ENCODE measurements at places on chromosomes 6 and 20.

GRCh38 chr6:70563530-70563929 is 3.2 kb upstream of the SDHAF4 start:
- DNase-seq = peak; percentile 29

GRCh38 chr20:50762435-50763220 is 31.2 kb downstream of the PARD6B start:
- DNase-seq = peak; percentile 93

DNA sequence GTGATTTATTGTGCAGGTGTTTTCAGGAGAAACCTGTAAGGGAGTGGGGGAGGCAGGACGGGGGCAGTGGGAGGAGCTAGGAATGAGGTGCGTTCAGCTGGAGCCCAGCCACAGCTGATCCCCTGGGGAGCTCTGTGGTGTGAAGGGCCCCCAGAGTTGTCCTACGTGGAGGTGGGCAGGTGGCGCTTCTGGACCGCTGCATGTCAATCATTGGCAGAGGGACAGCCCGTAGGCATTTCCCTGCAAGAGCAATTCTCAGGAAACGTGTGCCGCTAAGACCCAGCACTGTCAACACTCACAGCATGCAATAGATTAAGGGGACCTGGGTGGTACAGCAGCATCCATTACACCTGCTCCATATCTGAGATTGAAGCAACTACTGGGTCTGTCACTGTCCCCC is 88.0 kb downstream of the PRND start:
- no peak for DNase-seq

DNA sequence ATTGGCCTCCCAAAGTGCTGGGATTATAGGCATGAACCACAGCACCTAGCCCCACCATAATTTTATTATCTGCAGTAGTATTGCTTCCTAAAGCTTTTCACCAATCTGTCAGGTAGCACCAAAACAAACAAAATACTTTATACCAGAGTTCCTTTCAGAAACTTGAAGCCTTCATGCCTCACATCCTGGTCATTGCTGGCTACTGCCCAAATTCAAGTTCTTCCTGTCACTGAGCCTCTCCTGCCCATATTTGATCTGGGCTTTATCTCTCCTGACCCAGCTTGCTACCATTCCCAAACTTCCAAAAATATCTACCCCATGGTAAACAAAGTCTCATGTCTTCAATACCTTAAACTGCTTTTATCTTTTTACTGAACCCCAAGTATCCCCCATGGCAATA is 34.9 kb upstream of the DST start:
- no peak for DNase-seq

DNA sequence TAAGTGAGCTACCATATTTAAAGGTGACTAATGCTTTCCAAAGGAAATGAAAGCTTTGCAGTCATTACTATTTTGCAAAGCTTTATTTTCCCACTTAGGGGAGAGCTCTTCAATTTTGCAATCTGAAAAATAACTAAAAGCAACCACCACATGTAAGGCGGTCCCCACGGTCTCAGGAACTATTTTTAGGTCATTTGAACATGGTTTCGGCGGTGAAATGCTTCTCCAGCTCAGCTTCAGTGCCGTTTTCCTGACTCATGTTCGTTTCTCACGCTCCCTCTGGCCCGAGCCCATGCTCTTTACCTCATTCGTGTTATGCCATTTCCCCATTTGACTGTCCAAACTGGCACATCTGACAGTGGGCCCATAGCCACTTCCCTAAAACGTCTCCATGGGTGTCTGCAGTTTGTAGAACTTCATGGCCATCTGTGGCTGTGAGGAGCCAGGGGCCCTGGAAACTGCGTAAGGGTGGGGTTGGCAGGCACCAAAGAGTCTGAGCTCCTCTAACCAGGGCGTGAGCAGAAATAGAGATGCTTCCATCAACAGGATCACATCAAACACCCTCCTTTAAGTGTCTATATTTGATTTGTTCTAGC is 46.5 kb downstream of the ADTRP start:
- DNase-seq = peak; percentile 85

- DNase-seq = no peak
These were observed 151.4 kb upstream of the CHD6 start for GRCh38 chr20:41769592-41770018.

- DNase-seq = peak; percentile 84
These were observed 5.9 kb downstream of the TP53INP2 start for GRCh38 chr20:34709831-34710567.

DNA sequence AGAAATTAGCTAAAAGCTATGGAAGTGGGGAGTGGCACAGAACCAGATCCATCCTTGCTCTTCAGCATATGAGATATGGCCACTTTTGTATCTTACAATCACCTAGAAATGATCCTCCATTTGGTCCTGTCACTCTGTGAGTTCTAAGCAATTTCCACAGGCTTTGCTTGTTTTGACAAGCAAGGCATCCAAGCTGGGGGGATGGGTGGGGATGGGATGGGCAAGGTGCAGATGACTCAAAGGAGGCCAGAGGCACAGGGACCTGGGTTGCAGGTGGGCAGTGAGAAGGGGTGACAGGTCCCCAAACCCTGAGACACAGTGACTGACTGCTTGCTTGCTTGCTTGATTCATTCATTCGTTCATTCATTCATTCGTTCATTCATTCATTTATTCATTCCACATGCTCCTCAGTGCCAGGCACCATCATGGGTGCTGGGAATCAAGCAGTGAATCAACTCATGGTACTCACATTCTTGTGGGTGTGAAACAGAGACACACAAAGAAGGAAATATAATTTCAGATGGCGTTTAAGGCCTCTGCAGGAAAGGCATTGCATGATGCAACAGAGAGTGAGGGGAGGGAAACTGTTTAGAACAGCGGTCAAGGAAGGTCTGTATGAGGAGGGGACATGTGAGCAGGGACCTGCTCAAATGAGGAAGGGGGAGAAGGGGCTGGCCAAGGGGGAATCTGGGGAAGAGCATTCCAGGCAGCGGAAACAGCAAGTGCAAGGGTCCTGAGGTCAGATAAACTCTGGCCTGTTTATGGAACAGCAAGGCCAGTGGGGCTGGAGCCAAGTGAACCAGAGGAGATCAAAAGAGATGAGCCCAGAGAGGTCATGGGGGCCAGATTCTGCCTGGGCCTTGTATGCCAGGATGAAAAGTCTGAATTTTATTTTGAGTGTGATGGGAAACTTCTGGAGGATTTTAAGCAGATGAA is 3.4 kb downstream of the KCNB1 start:
- no peak for DNase-seq

DNA sequence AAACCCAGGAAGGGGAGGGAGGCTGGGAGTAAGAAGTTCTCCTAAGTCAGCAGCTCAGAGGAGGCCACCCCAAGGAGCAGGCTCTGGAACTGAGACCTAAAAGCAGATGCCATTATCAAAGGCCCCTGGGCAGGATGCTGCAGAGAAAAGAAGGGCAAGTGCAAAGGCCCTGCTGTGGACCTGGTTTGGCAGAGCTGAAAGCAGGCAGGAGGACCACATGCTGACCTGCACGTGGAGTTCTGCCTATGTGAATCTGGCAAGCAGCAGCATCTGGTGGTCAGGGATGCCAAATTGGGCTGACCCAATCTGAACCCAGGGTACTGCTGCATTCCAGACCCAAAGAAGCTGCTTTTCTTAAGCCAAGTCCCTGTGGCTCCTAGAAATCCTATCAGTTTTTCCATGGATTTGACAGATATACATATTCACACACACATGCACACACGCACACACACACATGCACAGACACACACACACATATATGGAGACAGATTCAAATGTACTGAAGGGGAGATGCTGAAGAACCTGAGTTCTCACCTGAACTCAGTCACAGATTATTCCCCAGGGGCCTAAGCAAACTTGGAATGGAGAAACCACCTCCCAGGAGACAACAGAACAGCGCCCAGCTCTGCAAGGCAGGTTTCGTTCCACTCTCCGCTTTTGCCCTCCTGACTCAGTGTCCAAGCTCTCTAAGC is 119.9 kb downstream of the FOXA2 start:
- DNase-seq = no peak

DNA sequence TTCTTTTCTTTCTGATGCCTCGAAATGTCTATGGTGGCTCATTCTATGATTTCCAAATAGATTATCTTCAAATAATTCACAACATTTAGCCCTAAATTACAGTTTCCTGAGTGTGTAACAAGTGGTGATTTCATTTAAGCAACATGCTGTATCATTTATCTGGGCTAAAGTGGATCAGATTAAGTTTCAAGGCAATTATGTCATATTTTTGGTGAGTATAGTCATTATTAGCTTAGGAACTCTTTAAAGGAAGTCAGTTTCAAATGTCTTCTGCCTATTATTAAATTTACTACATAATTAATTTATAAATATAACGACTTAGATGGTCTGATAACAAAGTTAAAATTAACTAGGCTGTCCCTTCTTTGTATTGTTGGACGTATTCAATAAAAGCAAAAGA is 847.9 kb upstream of the FLRT3 start:
- DNase-seq = no peak

DNA sequence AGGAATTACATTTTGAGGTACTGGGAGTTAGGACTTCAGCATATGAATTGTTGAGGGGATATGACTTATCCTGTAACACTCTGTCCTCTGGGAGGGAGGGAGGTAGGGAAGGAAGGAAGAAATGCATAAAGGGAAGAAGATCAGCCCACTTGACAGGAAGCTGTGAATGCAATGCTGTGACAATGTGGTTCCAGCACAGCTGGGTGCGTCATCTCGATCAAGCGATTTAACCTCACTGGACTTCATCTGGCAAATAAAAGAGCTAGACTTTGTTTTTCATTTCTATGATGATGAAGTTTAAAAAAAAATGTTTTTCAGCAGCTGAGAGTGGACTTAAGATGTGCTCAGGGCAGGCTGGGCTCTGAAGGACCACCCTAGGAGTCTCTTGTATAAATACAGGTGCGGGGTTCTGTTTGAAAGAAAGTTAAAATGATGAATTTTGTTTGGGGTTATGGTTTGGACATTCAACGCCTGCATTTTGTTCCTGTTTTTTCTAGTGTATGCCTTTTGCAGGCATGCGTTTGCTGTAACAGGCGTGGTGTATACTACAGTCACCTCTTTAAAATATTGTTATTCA is 178.1 kb downstream of the RIMS1 start:
- DNase-seq = no peak

DNA sequence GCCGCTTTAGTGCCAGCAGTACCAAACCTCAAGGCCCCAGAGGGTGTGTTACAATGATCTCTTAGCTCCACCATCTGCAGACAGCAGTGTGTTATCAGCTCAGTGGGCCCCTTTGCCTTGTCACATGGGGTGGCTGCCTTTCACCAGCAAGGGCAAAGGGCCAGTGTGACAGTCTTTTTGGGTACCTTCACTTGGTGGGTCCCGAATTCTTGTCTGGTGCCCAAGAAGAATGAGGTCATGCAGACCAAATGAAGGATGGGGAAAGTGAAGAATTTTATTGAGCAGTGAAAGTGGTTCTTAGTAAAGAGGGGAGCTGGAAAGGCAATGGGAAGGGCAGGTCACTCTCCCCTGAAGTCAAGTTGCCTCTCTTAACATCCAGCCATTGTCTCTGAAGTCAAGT is 2.9 kb upstream of the SMIM28 start:
- no peak for DNase-seq

DNA sequence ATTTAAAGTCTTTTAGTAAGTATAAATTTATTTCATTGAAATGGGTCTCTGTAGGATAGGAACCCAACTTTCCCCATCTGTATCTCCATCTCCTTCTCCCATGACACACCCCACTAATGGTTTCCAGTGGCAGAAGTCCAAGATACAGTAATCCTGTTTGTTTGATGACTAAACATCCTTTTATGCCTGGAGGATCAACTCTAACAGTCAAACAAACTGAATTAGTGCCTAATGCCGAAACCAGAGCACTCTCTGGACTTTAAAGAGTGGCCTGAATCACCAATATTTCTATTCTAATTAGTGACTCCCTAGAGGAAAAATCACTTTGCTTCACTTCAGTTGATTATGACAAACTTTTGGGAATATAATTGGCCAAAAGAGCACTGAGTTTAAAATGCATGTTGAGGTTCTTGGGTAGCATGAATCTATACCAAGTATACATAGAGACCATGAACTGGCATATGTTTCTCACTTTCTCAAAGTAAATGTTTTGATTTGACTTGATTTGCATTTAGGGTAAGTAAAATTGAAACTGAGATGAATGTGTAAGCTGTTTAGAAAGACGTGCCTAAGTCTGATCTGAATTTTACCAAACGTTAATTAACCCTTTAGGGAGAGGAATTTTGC is 776.4 kb upstream of the NRSN1 start:
- no peak for DNase-seq

DNA sequence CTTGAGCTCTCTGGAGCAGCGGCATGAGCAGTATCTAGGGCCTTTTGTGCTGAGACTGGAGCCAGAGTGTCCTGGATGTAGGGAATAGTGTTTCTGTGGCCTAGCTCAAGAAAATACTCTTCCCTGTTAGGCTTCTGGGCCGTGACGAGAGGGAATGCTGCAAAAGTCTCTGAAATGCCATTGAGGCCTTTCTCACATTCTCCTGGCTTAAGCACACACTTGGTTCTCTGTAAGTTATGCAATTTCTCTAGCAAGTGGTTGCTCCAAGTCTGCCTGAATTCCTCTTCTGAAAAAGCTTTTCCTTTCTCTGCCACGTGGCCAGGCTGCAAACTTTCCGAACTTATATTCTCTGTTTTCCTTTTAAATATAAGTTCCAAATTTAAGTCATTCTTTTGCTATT is 744.4 kb downstream of the GRIK2 start:
- no peak for DNase-seq

DNA sequence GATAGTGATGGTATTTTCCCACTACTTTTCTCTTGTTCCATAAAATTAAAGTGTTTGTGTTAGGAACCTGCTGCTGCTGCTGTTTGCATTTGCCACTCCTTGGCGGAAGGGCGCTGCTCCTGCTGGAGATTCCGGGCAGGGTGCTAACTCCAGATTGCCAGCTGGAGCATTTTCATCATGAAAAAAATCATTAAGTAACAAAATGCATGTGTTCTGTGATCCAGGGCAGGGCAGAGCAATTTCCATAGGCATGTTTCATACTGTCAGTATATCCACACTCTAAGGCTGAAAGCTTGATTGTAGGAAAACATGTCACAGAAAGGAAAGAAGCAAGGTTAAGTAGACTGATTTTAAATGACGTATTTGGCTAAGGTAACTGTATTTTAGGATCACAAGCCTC is 24.0 kb downstream of the PBOV1 start:
- no peak for DNase-seq

DNA sequence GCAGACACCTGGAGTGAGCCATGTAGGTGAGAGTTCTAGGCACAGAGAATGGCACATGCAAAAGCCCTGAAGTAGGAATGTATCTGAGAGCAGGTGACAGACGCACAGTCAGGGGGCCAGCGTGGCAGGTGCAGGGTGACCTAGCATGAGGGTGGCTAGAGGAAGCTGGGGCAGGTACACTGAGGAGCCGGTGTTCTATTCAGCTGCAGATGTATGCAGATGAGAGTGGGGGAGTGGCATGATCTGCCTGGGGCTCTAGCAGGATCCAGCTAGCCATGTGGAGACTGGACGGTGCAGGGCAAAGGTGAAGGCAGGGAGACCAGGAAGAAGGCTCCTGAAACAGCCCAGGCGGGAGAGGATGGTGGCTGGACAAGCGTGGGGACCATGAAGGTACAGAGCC is 10.7 kb downstream of the PEDS1 start:
- no peak for DNase-seq

DNA sequence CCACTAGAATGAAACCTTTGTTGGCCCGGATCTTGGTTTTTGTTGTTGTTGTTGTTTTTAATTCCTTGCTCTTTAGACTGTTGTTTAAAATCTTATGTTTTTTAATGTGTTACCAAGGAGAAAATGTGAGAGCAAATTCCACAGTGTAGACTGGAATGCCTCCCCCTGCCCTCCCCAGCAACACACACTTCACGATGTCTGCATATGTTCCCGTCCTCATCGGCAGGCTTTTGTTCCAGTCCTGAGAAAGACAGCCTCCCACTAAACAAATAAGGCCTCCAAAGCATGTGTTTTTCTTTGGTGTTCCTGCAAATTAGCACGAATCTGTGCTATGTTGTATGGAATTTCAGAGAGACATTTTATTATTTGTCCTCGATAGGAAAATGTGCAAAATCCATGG is 263.3 kb upstream of the QKI start:
- no peak for DNase-seq
